Uterine smooth muscle cell (primary cell): ENCODE measurements at places on chromosomes 16 and 17. TPM values are rescaled to one million over a fixed set of nuclear protein-coding genes. Genes with fewer than 3 reads are reported as not detected.

The FMNL1 gene
- total RNA-seq: 2.2 and 3.9 TPM in 2 replicates

The SALL1 gene
- 3.9 and 6.0 TPM in 2 replicates for total RNA-seq

The IL17C gene
- total RNA-seq: 0.12 TPM in 1 of 2 replicates, not detected in the other

The PIRT gene
- not detected in 2 replicates for total RNA-seq

The SHPK gene
- total RNA-seq: 15.4 and 29.7 TPM in 2 replicates

The ZNF423 gene
- 0.44 and 0.62 TPM in 2 replicates for total RNA-seq

The NOS2 gene
- total RNA-seq: not detected in 2 replicates

The MEOX1 gene
- total RNA-seq: under 0.01 TPM in 1 of 2 replicates, not detected in the other

The EFTUD2 gene
- 88.9 and 207 TPM in 2 replicates for total RNA-seq

The CAVIN1 gene
- 669 and 706 TPM in 2 replicates for total RNA-seq

The RHOT2 gene
- total RNA-seq: 46.5 and 57.7 TPM in 2 replicates

The RHBDL3 gene
- under 0.01 and 0.22 TPM in 2 replicates for total RNA-seq

The ABCC12 gene
- total RNA-seq: under 0.01 TPM in 1 of 2 replicates, not detected in the other

The SMIM22 gene
- total RNA-seq: not detected in 2 replicates

The RAB34 gene
- total RNA-seq: 172 and 176 TPM in 2 replicates

The CDH8 gene
- not detected in 2 replicates for total RNA-seq

The KRT12 gene
- under 0.01 TPM in 1 of 2 replicates, not detected in the other for total RNA-seq

The SMURF2 gene
- total RNA-seq: 126 and 145 TPM in 2 replicates

The POLDIP2 gene
- total RNA-seq: 70.9 and 82.6 TPM in 2 replicates

The SLC52A1 gene
- total RNA-seq: under 0.01 and 0.37 TPM in 2 replicates

The CMTM1 gene
- total RNA-seq: 1.2 and 1.5 TPM in 2 replicates

The TBC1D3H gene
- total RNA-seq: not detected in 2 replicates

The HOXB6 gene
- total RNA-seq: 0.62 and 0.77 TPM in 2 replicates

The DGKE gene
- total RNA-seq: 9.5 and 9.6 TPM in 2 replicates

The C17orf78 gene
- total RNA-seq: not detected in 2 replicates

The TBC1D3K gene
- total RNA-seq: not detected in 2 replicates

The PRAC1 gene
- not detected in 2 replicates for total RNA-seq

The CHST4 gene
- not detected in 2 replicates for total RNA-seq

The SLC25A19 gene
- 6.1 and 11.0 TPM in 2 replicates for total RNA-seq

The LDHD gene
- total RNA-seq: 0.44 and 2.1 TPM in 2 replicates

The GP1BA gene
- not detected in 2 replicates for total RNA-seq

The KRTAP2-3 gene
- total RNA-seq: 0.12 and 1.00 TPM in 2 replicates

The NPIPA7 gene
- 0.75 and 1.2 TPM in 2 replicates for total RNA-seq

The KCNH4 gene
- total RNA-seq: not detected in 2 replicates

The SPATA32 gene
- total RNA-seq: 0.12 TPM in 1 of 2 replicates, not detected in the other

The XAF1 gene
- 20.5 and 60.1 TPM in 2 replicates for total RNA-seq

The CACNG3 gene
- total RNA-seq: not detected in 2 replicates

The AIPL1 gene
- not detected in 2 replicates for total RNA-seq

The CD300LF gene
- not detected in 2 replicates for total RNA-seq

The BRIP1 gene
- total RNA-seq: 6.5 and 15.9 TPM in 2 replicates

The CCL17 gene
- total RNA-seq: not detected in 2 replicates

The HEATR9 gene
- total RNA-seq: not detected in 2 replicates

The MRM3 gene
- total RNA-seq: 18.5 and 28.7 TPM in 2 replicates

The MMP2 gene
- 657 and 1,958 TPM in 2 replicates for total RNA-seq

The KRTAP1-1 gene
- 0.55 and 0.87 TPM in 2 replicates for total RNA-seq

The NDUFAB1 gene
- total RNA-seq: 83.5 and 96.4 TPM in 2 replicates

The RASL10B gene
- 1.5 and 6.1 TPM in 2 replicates for total RNA-seq

The NOL3 gene
- 10.4 and 14.6 TPM in 2 replicates for total RNA-seq

The SPECC1 gene
- total RNA-seq: 13.1 and 21.2 TPM in 2 replicates

The WSCD1 gene
- 0.22 and 0.87 TPM in 2 replicates for total RNA-seq

The DERL2 gene
- total RNA-seq: 34.0 and 40.7 TPM in 2 replicates

The TBX6 gene
- 0.11 and 0.12 TPM in 2 replicates for total RNA-seq

The AP2B1 gene
- 78.5 and 88.4 TPM in 2 replicates for total RNA-seq
